Renal cortical epithelial cell (primary cell): ENCODE measurements at places on chromosomes 5 and 9.

DNA sequence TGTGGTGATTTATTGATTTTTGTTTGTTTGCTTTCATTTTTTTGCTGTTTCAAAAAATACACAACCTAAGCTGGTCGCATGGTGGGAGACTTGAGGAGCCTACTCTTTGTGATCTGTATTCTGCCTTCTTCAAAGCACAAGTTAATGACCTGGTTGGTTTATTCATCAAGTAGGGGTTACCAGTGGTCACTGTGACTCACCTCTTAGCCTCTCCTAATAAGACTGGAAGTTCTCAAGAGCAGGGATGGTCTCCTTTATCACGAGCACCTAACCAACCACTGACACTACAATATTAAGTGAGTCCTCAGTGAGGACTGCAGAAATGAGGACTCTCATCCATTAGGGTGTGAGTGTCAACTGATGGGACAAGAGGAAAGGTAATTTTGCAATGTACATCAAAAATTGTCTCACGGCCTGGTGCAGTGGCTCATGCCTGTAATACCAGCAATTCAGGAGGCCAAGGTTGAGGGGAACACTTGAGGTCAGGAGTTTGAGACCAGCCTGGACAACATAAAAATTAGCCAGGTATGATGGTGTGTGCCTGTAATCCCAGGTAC lies 13.6 kb upstream of the MTMR12 start:
- DNase-seq: peak; percentile 89

DNA sequence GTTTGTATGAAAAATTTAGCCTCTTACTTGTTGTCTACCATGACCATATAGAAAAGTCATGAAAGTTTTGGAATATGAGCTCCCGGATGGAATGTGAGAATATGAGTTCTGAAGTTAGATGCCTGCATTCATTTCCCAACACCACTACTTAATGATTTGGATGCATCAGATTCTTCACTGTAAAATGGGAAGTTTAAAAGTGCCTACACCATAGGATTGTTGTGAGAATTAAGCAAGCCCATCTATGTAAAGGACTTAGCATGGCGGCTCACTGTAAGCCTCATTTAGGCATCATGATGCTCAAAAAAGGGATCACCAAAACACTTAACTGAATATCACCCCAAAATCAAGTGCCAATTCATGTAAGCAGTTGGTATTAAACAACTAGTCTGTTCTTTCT lies 177.3 kb downstream of the RAB3C start:
- no peak for DNase-seq

DNA sequence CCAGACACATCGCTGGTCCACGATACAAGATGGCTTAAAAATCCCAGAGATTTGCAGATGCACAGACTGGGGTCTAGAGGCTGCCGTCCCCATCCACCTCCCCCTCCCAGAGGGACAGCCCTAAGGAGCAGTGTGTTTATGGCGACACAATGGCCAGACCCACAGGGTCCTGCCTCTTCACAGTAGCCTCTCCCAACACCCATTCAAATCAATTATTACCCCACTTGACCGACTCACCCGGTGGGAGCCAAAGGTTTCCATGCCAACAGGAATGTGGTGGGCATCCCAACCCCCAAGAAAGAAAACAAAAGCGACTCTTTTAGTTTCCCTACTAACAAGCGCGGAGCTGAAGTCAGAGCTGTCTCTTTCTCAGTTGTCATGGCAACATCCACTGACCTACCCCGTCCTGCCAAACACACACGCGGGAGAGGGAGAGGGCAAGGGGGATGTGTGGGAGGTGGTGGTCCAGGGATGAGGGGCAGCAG lies 209.0 kb downstream of the TTLL11 start:
- DNase-seq: peak; percentile 65

DNA sequence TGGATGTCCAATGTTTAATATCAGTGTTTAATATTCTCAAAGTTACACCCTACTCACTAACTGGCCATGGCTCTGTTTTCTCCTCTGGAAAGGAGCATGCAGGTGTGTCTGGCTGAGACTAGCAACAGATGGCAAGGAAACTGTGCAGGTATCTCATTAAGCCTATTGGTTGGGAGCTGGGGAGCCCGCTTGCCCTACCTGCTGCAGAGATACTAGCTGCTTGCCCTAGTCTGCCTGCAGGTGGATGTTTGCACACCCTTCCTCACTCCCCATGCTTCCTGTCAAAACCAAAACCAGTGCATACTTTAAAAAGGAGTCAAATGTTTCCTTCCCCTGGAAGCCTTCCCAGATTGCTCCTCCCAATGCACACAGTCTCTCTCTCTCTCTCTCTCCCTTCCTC lies 228.3 kb upstream of the RASEF start:
- DNase-seq: no peak

DNA sequence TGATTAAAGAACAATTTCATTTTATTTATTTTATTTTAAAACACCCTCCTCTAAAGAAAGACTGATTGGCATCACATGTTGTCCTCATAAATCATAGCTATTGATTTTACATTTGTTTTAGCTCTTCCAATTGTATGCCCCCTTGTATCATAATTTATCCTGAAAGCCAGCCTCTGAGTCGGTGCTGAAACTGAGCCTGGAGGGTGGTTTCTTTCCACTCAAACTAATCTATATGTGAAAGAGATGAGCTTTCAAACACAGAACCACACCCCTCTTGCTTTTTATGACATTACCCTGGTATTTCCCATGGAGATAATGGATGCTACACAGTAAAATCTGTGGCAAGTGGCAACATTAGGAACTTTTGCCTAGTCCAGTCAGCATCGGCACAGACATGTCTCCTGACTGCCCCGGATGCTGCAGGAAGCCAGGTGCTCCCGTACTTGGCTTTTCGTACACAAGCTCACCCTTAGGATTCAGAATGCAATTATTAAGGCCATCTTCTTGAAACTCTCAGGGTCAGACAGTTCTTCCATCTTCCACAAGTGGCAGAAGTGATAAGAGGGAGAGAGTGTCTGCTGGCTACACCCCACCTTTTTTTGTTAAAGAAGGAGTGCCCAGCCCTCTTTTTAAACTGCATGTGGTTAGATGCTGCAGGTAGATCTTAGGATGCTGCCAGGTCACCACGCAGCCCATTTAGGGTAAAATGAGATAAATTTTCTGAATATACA lies 91.1 kb downstream of the SNCAIP start:
- no peak for DNase-seq

DNA sequence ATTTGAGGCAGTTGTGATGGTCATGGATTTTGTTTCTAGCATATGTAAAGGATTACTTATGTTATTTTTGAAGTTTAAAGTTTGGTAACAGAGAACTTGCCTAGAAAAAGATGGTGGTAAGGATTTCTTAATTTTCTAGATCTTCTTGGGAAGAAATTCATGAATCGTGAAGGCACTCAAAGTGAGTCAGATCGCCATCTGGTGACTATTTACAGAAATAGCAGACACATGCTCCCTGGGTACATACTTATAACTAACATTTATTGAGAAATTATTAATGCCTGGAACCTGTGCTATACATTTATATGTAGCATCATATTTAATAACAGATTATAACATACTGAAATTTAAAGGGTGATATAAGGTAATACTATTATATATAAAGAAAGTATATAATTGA lies 299.7 kb downstream of the IZUMO3 start:
- peak; percentile 2 for DNase-seq

- no peak for DNase-seq
Observed at GRCh38 chr5:126837906-126838539, 61.1 kb downstream of the LMNB1 start.

GRCh38 chr9:132531195-132531594 lies 51.2 kb upstream of the BARHL1 start:
- DNase-seq: peak; percentile 24
